ENCODE measurements at places on chromosomes 1 and 21. TPM values are rescaled to one million over a fixed set of nuclear protein-coding genes. Genes with fewer than 3 reads are reported as not detected.

Gene EDN2
- not detected for total RNA-seq

GRCh38 chr1:8409606-8410005 is 91.7 kb downstream of the SLC45A1 start:
- no peak for DNase-seq

Gene LHX4
- total RNA-seq = 0.62 TPM

Gene C1orf185
- not detected for total RNA-seq

GRCh38 chr1:225881959-225882693 is at the start of gene TMEM63A:
TSS of gene TMEM63A (minus strand) at chr1:225882380. CDS start at chr1:225877580, 4,800 bp downstream.
- peak; percentile 90 for DNase-seq

GRCh38 chr1:61892977-61893376 is 150.7 kb downstream of the PATJ start:
- no peak for DNase-seq

Gene CXADR
- 65.9 TPM for total RNA-seq

Gene MPL
- not detected for total RNA-seq

Gene CTSS
- 0.17 TPM for total RNA-seq

DNA sequence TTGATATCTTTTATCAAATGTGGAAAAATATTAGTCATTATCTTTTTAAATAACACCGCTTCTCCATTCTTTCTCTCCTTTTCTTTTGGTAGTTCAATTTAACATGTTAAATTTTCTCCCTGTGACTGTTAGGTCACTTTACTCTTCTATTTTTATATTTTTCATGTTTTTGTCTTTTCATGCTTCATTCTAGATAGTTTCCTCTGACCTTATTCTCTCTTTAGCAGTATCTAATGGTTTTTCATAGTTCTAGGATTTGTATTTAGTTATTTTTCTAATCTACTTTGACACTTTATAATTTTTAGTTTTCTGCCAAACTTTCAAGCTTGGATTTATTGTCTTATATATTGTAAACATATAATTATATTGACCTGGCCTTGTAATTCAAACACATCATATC is 116.0 kb downstream of the RASAL2 start:
- no peak for DNase-seq

Gene BRWD1
- 55.7 TPM for total RNA-seq

Gene TTC34
- total RNA-seq = 3.1 TPM

DNA sequence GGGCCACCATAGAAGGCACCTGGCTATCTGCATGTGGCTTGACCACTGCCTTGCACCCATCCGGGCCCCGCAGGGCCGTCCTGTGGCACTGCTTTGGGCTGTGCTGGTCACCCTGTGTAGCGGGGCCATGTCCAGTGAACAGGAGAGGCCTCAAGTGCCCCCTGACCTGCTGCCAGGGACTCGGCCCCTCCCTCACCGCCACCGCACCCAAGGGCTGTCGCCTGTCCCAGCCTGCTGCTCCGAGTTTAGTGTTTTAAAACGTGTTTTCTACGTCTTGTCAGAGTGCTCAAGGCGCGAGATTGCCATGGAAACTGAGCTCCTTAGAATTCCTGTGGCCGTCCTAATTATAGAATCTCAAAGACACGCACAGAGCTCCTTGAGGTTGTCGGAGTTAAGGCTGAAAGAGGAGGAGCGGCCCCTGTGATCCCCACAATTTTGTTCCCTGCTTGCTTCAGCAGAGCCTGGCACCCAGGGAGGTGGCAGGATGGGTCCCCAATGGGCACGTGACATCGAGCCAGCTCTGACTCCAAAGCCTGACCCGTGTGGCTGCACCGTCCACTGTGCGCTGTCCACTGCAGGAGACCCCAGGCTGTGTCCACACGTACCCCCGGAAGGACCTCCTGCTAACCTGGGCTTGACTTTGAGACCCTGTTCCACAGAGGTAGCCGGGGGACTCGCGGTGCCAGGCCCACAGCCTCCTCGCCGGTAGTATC is 66.2 kb downstream of the FAAP20 start:
- DNase-seq = no peak

GRCh38 chr1:116287341-116288200 is 85.5 kb upstream of the ATP1A1 start:
- no peak for DNase-seq

DNA sequence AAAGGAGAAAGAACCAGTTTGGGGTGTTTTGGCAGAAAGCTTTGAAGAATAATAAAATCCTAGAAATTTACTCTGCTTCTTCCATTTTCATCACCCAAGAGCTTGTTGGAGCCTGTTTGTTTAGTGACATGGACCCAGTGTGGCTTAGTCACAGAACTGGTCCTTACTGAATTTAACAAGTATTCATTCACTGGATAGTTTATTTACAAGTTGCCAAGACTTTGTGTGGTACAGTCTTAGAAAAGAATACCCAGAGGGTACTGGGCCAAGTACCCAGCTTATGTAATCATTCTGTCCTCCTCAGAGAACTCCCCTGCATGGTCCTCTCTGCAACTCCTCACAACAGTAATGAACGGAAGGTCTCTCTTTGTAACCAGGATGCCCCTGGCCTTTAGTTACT is 16.4 kb downstream of the RAB4A start:
- DNase-seq = no peak

DNA sequence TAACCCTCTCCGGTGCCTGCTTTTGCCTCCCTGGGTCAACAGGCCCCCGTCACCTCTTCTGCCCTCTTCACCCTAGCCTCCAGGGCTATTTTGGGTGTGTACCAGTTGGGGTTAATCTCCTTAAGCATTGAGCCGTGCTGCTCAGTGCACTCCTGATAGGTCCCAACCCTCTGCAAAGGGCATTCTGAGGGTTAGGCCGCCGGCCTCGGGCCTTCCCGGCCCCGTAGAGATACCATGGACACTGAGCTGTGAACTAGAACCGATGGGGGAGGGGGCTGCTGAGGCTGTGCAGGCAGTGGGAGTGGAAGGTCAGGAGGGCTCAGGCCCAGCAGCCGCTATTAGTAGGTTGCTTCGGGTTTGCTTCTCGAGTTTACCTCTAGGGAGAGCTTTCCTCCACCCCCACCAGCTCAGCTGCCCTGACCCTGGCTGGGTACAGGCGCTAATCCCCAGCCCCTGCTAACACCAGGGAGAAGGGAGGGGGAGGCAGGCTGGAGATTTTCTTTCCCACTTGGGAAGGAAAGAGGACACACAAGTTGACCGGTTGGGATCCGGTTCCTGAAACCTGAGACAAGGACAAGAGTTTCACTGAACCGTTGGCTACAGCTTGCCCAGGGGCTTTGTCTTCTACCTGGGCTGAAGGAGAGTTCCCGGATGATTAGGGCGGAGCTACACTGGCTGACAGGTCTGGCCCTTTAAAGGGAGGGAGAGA is 4.8 kb downstream of the LMOD1 start:
- DNase-seq = peak; percentile 34

Gene FAM78B
- 3.1 TPM for total RNA-seq

DNA sequence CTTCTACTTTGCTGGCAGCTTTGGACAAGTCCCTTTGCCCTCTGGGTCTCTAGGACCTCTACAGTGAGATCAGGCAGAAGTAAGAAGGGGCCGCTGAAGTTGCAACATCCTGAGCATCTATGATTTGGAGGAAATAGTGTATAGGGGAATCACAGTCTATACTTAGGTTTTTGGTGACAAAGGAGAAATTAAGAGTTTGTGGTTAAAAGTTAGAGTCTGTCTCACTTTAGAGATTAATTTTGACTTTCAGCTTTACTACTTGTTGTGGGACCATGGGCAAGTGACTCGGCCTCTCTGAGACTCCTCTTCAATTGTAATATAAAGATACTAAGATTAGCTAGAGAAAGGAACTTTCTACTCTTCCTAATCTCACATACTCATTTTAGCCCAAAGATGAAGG is 33.1 kb upstream of the LMX1A start:
- DNase-seq = no peak

Gene GJB3
- 0.14 TPM for total RNA-seq

Gene MYBPH
- total RNA-seq = not detected
